ENCODE measurements at places on chromosomes 12 and 14. TPM values are rescaled to one million over a fixed set of nuclear protein-coding genes. Genes with fewer than 3 reads are reported as not detected.

DNA sequence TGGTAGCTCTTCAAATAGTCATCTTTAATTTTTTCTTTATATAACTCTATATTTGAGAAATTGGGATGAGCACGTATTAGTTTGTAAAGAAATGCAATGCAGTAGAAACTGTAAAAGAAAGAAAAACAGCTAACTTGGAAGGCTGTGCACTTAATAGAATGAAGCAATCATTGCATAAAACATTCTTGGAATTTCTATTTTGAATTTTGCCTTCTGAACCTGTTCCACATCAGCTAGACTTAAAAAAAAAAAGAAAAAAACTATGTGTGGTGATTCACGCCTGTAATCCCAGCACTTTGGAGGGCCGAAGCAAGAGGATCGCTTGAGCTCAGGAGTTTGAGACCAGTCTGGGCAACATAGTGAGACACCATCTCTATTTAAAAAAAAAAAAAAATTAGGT, 29.4 kb downstream of the SCN8A start:
- H3K4me1 ChIP-seq: no peaks in the 10 kb centered on the region
- peaks cover 34% of the 10 kb centered on the region for H3K27me3 ChIP-seq
- DNase-seq: no peak
- no peak overlapping the region for H3K27ac ChIP-seq
- peaks cover 6% of the 10 kb centered on the region for H3K36me3 ChIP-seq
- no peak overlapping the region for H3K4me3 ChIP-seq

DNA sequence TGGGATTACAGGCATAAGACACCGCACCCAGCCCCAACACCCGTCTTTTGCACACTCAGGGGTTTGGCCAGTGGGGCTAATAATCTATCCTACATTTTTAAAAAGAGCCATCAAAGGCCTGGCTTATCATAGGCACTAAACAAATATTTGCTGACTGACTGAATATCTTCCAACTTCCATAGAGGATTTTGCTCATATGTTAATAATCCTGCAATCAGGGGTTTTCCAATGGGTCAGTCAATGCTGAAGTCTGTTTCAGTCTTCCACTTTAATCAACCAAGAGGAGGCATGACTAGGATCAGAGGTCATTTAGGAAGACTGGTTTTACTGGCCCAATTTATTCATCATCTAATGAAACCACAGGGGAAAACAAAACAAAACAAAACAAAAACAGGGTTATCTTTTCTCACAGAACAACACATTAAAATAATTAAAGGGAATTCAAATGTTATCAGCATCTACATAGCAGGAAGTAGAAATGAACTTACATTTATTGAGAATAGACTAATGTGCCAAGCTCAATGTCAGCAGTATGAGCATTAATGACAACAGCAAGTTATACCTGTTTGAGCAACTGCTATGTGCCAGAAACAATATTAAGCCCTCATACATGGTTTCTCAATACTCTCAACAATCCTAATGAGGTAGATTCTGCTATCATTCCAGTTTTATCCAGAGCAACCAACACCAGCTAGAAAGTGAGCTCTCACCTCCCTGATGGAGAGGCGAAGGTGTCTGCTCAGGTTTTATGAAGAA, 372.2 kb downstream of the EGLN3 start:
- H3K27ac ChIP-seq: no peak overlapping the region
- no peaks in the 10 kb centered on the region for H3K36me3 ChIP-seq
- DNase-seq: no peak
- H3K4me3 ChIP-seq: no peak overlapping the region
- no peaks in the 10 kb centered on the region for H3K27me3 ChIP-seq
- no peaks in the 10 kb centered on the region for H3K4me1 ChIP-seq

Gene LPAR5
- 25.2 TPM for polyA plus RNA-seq

GRCh38 chr12:102763471-102763870, 153.6 kb downstream of the PAH start:
- DNase-seq: no peak
- H3K36me3 ChIP-seq: no peaks in the 10 kb centered on the region
- peaks cover 34% of the 10 kb centered on the region for H3K27me3 ChIP-seq

Gene TAS2R43
- not detected for polyA plus RNA-seq

Gene CELA1
- polyA plus RNA-seq: not detected

Gene P2RX7
- 2.1 TPM for polyA plus RNA-seq

- H3K4me1 ChIP-seq: peaks cover 15% of the 10 kb centered on the region
- no peak overlapping the region for H3K4me3 ChIP-seq
- DNase-seq: no peak
- no peaks in the 10 kb centered on the region for H3K36me3 ChIP-seq
Measured at GRCh38 chr12:91774434-91774921, 371.2 kb downstream of the BTG1 start.
